Renal pelvis (tissue), 12 donors: ENCODE measurements at places on chromosomes 7 and 10.

DNA sequence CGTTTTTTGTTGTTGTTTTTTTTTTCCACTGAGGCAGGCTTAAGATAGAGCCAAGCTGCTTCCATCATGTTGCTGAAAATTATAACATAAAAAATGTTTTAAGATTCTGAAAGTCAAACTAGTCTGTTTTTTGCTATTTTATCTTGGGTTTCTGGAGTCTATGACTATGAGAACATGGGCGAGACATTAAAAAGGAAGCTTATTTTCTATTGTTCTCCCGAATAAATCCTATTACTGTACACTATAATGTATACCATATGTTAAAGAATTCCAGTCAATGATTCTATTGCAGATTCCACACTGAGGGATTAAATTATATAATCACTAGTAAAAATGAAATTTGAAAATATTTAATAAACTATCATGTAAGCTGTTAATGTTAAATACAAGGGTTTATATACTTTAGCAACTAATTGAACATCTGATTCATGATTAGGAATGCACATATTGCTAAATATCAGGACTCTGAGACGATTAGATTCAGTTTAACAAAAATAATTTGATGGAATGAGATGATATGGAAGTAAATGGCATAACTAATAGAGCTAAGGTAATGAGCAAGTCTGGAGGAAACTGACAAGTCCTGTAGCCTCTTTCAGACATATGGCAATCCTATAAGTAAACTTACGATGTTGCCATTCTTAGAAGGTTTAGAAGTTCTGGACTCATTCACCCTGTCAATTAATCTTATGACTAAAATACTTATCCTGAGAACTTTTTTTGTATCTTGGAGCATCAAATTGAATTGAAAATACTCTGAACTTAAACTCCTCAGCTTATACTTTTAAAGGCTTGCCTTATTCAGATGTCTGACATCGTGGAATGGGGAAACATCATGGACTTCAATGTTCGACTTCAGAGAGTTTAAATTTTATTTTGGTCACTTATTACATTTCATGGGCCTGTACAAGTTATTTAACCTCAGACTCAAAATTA lies 294.8 kb upstream of the DGKB start:
- no peak for DNase-seq

- no peak for DNase-seq
Measured at GRCh38 chr10:69846293-69846921, 44.7 kb downstream of the COL13A1 start.

GRCh38 chr10:130560116-130560515 lies 423.9 kb downstream of the GLRX3 start:
- no peak for DNase-seq

DNA sequence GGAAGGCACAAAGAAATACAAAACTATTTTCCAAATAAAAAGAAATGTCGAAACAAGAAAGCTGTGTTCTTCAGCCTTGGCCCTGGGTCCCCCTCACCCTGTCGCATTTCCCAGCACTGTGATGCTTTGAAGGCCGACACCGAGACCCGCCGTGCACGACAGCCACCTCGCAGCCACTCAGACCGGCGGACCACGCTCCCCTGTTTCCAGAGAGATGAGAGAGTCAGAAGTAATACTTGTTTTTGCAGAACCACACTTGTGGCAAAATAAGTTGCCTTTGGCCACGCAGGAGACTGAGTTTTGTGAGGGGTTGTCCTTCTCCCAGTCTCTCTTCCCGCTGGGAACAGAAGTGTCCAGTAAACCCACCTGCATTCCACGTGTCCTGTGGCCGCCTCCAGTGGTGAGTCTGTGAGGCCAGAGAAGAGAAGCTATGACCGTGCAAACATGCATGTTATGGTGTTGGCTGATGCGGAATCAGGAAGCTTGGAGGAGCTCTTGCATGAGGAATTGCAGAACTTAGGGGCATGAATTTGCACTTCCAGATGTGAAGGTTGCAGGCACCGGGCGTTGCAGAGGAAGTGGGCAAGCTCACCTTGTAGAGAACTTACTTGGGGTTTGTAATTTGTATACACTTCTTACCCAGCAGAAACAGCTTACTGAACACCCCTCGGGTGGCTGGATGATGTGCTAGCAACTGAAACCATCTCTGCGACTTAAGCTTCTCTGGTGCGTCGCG lies 194.5 kb downstream of the EBF3 start:
- no peak for DNase-seq

GRCh38 chr7:5470167-5470532 lies 46.5 kb upstream of the TNRC18 start:
- DNase-seq: no peak

- DNase-seq: no peak
Measured at GRCh38 chr10:73816917-73817729, 5.7 kb upstream of the NDST2 start.

GRCh38 chr10:62175251-62175650 lies 93.4 kb downstream of the RTKN2 start:
- DNase-seq: no peak
